ENCODE measurements at places on chromosomes 11 and 22.

DNA sequence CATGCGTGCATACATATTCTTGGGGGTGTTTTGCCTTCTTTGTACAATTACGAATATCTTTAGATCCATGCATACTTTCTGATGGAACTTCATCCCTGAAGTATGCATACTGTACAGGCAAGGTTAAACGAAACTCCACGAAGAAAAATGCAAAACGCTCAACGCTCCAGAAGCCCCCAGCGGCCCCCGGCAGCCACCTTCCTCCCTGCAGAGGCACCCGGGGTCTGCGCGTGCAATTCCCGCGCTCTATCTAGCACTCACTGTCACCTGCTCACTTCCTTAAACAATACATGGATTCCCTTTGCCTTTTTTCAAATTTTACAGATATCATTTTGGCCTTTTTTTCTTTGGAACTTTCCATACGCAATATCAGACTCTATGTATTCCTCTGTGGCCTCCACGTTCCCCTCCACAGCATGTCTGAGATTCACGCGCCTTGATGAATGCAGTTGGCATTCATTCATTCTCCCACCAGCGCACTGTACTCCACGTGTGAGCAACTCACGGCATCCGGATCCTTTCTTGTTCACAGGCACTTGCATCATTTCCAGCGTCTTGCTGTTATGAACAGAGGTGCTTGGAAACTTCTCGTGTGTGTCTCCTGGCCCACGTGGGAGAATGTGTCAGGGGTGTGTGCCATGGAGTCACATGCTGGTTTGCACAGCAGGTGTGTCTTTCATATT lies 214.3 kb downstream of the CTTN start:
- no peak for DNase-seq

- DNase-seq = no peak
Measured at GRCh38 chr11:86240164-86240563, 4.4 kb upstream of the EED start.

- DNase-seq = no peak
Measured at GRCh38 chr22:48607901-48608662, 1219.6 kb downstream of the BRD1 start.

DNA sequence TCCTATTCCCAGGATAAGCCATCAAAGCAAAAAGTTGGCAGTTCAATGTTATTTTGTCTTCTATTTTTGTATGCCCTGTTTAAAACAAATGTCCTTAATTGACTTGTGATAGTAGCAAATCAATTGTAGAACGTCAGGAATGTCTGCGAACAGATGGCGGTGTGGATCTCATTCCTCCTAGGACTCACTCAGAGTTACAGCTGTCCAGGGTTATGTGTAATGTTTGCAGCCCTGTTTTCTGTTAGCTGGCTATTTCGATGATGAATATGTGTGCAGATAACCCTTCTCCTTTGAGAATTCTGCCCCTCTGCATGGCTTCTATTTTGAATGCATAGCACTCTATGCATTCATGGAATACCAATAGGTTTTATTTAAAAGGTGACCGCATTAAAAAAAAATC lies 1248.0 kb upstream of the CNTN5 start:
- no peak for DNase-seq

GRCh38 chr11:64067230-64067993 lies 31.7 kb downstream of the FLRT1 start:
- DNase-seq = no peak

DNA sequence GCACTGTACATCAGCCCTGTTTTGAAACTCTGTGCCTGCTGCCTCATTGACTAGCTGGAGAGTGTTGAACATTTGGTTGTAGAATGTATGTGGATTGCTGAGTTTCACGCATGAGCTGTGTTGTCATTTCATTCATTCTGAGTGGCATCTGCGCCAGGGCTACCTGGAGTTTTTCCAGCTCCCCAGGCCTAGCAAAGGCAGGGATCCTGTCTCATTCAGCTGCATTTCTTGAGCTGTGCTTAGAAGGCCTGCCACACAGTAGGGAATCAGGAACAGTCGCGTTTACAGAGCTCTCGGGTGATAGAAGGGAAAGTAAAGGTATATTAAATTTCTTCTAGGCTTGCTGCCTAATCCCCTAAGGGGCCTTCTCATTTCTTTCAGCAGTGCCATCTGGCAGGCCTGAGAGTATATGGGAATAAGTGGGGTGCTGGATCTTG lies 44.3 kb downstream of the PTPRJ start:
- no peak for DNase-seq

DNA sequence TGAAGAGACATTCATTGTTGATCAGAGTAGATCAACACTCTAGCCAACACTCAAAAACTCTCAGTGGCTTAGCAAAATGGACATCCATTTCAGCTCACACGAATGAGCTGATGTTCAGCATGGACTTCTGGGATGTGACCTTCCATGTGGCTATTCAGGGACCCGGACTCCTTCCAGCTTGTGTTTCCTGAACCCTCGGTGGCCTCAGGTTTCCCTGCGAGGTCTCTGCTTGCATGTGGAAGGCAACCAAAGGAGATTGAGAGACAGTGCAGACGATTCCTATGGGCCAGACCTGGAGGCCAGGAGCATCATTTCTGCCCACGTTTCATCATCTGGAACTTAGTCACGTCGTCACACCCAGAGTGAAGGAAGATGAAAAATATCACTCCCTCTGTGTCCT lies 1137.4 kb downstream of the TBC1D22A start:
- DNase-seq = no peak

DNA sequence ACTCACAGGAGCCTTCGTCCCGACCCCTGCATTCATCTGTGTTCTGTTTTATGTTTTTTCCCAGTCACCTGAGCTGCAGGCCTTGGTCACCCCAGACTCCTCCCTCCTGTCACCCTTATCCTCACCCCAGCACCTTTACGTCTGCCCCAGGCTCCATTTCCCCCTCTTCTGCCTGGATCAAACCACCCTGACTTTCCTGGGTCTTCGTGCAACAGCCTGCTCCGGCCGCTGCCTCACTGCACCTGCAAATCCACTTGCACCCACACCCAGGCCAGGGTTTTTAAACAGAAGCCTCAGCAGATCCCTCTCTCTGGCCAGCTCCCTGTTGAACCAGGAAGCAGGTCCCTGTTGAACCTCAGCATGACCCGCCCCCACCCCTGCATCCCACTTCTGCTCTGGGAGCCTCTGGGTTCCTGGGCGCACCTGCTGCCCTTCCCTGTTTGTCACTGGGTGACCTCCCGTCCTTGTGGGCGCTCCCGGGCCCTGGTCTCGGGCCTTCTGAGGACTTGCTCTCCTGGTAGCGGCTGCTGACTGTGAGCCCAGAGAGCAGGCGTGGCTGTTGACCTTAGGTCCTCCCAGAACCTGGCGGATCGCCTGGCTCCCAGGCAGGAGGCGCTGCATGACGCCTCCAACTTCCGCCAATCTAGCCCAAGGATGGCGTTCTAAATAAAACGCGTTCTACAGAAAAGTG lies 12.8 kb downstream of the MAPK8IP2 start:
- no peak for DNase-seq

DNA sequence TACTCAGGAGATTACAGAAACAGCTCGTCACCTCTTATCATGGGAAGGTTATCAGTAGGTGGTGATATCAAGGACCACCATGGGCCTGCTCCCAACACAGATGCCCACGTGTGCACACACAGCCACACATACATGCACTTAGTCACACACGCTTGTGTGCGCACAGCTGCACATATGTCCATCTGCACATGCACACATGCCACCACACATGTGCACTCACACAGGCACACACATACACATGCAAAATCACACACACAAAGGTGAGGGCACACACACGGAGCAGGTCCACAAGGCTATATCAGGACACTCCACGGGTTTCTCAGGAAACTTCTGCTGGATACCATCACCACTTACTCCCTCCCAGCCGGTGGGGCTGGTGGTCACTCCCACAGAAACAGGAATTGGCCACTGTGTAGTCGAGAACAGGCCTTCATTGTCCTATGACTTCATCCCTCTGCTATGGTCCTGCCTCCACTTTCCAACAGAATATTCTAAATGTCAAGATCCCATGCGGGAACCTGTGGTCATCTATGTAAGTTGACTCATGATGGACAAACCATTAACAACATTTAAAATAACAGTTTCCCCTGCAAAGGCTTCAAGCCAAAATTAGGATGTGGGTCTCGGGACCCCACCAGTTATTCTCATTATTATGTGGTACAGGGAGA lies 2.2 kb downstream of the C11orf24 start:
- no peak for DNase-seq

DNA sequence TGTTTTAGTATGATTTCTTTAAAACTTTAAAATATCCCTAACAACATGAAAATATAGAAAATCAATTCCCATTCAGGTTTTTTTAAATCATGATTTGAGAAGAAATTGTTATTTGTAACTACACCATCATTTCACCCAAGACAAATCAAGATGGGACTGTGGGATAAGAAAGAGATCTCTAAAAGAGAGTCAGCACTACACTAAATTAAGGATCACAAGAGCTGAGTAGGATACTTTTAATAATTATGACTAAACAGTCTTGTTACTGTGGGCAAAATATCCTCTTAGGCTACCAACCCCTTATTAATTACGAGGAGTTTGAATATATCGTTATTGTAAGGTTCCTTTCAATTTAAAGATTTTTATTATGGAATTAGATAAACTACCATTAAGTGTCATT lies 3.0 kb downstream of the GAS2 start:
- no peak for DNase-seq

GRCh38 chr11:11265320-11265719 lies 87.7 kb downstream of the CSNK2A3 start:
- DNase-seq = no peak

- no peak for DNase-seq
Measured at GRCh38 chr22:37314315-37315074, 32.2 kb downstream of the CYTH4 start.

GRCh38 chr11:57370251-57370650 lies 10.7 kb downstream of the PRG3 start:
- DNase-seq = no peak

GRCh38 chr11:117061256-117061655 lies 37.0 kb downstream of the SIK3 start:
- no peak for DNase-seq

DNA sequence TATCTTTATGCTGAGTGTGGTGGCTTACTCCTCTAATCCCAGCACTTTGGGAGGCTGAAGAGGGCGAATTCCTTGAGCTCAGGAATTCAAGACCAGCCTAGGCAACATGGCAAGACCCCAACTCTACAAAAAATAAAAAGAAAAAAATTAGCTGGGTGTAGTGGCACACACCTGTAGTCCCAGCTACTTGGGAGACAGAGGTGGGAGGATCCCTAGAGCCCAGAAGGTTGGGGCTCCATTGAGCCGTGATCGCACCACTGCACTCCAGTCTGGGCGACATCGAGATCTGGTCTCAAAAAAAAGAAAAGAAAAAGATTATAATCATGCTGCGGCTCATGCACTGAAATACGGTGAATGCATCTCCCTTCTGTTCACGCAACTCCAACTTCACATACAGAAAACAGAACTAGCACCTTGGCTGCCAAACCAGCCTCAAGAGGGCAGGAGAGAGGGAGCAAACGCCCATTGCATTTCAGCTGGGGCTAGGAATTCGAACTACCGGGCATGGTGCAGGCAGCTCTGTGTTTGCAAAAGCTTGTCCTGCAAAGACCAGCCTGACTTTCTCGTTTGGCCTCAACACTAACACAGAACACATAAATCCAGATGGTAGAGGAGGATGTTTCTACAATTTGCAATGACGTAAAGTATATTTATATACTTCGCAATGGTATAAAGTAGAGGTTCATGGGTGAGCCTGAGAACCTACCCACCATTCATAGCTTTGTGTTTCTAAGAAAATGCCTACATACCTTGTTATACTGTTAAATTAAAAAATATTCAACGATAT lies 6.3 kb upstream of the SYNGR1 start:
- DNase-seq = peak; percentile 26

GRCh38 chr11:66443602-66444001 lies 5.0 kb upstream of the MRPL11 start:
- DNase-seq = no peak

DNA sequence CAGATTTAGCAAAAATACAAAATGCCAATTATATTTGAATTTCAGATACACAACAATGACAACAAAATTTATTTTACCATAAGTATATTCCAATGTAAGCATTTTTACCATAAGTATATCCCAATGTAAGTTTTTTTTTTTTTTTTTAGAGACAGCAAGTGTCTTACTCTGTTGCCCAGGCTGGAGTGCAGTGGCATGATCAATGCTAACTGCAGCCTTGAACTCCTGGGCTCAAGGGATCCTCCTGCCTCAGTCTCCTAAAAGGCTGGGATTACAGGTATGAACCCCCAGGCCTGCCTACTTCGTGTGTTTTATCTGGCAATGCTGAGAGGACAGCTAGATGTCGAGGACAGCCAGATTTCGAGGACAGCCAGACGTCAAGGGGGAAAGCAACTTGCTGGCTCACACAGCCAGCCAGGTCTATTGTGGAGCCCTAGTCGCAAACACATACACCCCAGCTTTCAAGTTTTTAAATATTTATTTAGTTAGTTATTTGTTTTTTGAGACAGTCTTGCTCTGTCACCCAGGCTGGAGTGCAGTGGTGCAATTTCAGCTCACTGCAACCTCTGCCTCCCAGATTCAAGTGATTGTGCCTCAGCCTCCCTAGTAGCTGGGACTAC lies 1.1 kb upstream of the SERPING1 start:
- no peak for DNase-seq

DNA sequence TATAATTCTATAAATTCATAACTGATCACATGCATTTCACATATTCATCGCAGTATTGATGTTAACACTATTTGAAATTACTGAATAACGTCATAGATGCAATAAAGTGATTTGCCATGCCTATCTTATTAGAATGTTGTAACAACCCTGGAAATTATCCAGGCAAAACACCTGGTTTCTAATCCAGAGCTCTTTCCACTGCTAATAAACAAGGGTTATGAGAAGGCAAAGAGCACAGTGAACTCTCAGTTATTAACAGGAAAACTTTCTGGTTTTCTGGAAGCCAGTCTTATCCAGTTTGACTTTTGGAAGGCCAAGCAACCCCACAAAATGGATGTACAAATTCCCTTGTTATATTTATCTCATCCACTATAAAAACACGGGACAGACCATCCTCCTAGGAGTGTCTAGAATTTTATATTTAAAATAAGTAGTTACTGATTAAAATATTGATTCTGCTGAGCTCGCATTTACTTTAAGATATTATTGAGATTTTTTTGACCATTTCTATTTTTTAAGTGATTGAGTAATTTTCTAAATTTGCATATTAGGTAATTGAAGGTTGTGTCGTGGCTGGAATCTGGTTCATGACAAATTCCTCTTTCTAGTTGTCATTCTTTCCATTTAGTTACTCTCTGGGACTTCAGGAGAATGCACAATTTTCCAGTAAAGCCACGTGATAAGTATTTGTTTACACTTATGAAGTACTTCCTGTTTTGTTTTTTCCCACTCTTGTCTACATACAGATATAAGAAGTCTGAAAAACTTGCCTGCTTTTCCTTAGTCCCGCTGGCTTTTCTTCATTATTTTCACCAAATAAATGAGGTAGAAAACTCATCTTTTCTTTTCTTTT lies 47.9 kb downstream of the DCUN1D5 start:
- DNase-seq = no peak
